Psoas muscle (tissue), 8 donors: ENCODE measurements at places on chromosomes 1 and 21. TPM values are rescaled to one million over a fixed set of nuclear protein-coding genes. Genes with fewer than 3 reads are reported as not detected.

Gene XCL2
- not detected for total RNA-seq

Gene SPATA45
- total RNA-seq: not detected

Gene CDK18
- 7.0 TPM for total RNA-seq

Gene LCE1E
- total RNA-seq: not detected

Gene S100A7
- 0.60 TPM for total RNA-seq

Gene EVA1C
- 8.4 TPM for total RNA-seq

Gene CLCA4
- 0.21 TPM for total RNA-seq

Gene OR6K3
- not detected for total RNA-seq

Gene CCDC190
- total RNA-seq: not detected

Gene BRDT
- total RNA-seq: not detected

Gene MFSD2A
- total RNA-seq: 0.43 TPM

Gene SLC1A7
- total RNA-seq: 6.2 TPM
